ENCODE measurements at places on chromosomes 6 and 20.

GRCh38 chr6:33702345-33702977 lies 9.0 kb downstream of the UQCC2 start:
- no peaks in the 10 kb centered on the region for H3K27me3 ChIP-seq
- H3K27ac ChIP-seq, result peak overlapping the region; percentile 7
- H3K4me1 ChIP-seq, result peaks cover 36% of the 10 kb centered on the region
- DNase-seq, result peak; percentile 28

DNA sequence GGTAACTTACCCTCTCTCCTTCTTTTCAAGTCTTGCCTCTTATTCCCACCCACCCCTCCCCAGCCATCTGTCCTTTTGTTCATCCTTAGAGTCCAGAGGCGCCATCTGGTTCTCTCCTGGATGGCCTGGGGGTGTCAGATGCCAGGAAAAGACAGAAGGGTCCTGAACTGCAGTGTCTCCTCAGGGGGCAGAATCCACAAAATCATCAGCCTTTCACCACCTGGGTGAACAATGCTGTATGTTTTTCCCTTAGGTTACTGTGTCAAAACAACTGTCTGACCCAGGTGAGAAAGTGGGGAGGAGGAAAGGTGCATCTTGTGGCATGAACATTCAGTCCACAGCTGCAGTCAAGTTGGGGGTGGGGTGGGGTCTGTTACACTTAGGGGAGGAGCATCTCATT lies 47.9 kb upstream of the FYN start:
- H3K4me3 ChIP-seq, result no peak overlapping the region
- no peak overlapping the region for H3K27ac ChIP-seq
- H3K27me3 ChIP-seq, result no peaks in the 10 kb centered on the region
- no peak for DNase-seq
- no peaks in the 10 kb centered on the region for H3K36me3 ChIP-seq

GRCh38 chr20:59693587-59693986 lies 89.2 kb downstream of the PHACTR3 start:
- H3K36me3 ChIP-seq, result no peaks in the 10 kb centered on the region
- H3K4me1 ChIP-seq, result no peaks in the 10 kb centered on the region
- no peak overlapping the region for H3K4me3 ChIP-seq
- DNase-seq, result no peak
- peaks cover 24% of the 10 kb centered on the region for H3K27me3 ChIP-seq
- no peak overlapping the region for H3K27ac ChIP-seq

DNA sequence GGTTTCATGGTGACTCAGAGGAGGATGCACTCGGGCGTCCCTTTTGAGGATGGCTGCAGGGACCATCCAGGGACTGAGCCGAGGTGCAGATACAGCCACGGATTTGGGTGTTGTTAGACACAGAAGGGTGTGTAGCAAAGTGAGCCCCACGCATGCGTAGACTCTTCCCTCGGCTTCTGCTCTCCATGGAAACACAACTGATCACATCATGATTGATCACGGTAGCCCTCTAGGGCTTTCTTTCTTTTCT lies 606 bp upstream of the ULBP1 start:
- DNase-seq, result peak; percentile 62
- H3K27me3 ChIP-seq, result peaks cover 94% of the 10 kb centered on the region
- H3K4me1 ChIP-seq, result peaks cover 36% of the 10 kb centered on the region
- peak overlapping the region; percentile 85 for H3K4me3 ChIP-seq

DNA sequence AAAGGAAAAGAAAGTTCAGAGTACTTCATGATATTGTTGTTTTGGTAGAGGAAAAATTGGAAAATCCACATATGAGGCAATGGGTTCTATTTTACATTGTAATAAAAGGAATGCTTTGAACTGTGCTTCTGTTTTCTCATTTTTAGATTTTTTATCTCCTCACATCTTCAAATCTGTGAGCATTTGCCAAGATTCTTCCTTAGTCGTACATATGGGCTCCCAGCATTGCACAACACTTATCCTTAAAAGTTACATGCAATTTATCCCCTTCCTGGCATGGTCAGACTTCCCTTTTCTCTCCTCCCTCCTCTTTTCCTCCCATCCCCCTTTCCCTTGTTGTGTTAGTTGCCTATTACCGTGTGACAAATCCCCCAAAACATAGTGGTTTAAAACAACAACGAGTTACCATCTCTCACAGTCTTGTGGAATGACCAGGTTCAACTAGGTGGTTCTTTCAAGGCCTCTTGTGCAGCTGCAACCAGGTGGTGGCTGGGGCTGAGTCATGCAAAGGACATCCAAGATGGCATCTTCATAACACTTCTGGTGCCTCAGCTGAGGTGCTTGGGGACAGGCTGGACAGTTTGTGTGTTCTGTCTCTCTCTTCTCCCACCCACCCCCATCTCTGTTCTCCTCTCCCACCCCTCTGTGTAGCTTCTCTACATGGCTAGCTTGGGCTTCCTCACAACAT lies 68.7 kb downstream of the TXNDC5 start:
- H3K27me3 ChIP-seq, result no peaks in the 10 kb centered on the region
- no peak for DNase-seq
- H3K27ac ChIP-seq, result no peak overlapping the region
- H3K4me1 ChIP-seq, result no peaks in the 10 kb centered on the region
- no peaks in the 10 kb centered on the region for H3K36me3 ChIP-seq

DNA sequence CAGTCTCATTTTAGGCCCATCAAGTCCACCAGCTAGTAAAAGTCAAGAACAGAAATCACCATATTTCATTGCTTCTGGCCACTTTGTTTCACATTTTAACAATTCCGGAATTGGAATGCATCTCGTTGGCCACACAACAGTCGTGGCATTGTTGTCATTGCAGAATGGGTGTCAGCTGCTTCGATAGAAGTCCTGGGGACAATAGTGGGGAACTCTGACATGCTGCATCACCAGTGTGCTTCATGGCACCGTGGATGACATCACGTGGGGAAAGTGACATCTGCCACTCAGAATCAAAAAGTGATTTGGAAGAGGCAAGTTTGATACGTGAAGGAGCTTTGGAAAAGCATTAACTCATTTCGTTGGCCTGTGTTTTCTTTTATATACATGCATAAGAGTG lies 43.8 kb upstream of the XRN2 start:
- DNase-seq, result no peak
- no peaks in the 10 kb centered on the region for H3K4me1 ChIP-seq
- H3K27ac ChIP-seq, result no peak overlapping the region
- H3K27me3 ChIP-seq, result peaks cover 27% of the 10 kb centered on the region
- H3K4me3 ChIP-seq, result no peak overlapping the region

- peaks cover 7% of the 10 kb centered on the region for H3K4me1 ChIP-seq
- no peak for DNase-seq
- peaks cover 6% of the 10 kb centered on the region for H3K27me3 ChIP-seq
Measured at GRCh38 chr6:80528115-80528514, 421.6 kb downstream of the BCKDHB start.

GRCh38 chr20:22691369-22692118 lies 107.2 kb upstream of the FOXA2 start:
- DNase-seq, result peak; percentile 56
- no peak overlapping the region for H3K27ac ChIP-seq
- H3K36me3 ChIP-seq, result no peaks in the 10 kb centered on the region
- H3K4me1 ChIP-seq, result no peaks in the 10 kb centered on the region
- H3K4me3 ChIP-seq, result no peak overlapping the region

GRCh38 chr6:108074057-108074358 lies 533 bp downstream of the OSTM1 start:
- H3K27ac ChIP-seq, result peak overlapping the region; percentile 9
- H3K27me3 ChIP-seq, result no peaks in the 10 kb centered on the region
- no peak for DNase-seq
- H3K36me3 ChIP-seq, result no peaks in the 10 kb centered on the region
- H3K4me1 ChIP-seq, result peaks cover 33% of the 10 kb centered on the region

GRCh38 chr6:154751011-154751800 lies 18.0 kb downstream of the SCAF8 start:
- H3K4me3 ChIP-seq, result peak overlapping the region; percentile 37
- H3K27ac ChIP-seq, result peak overlapping the region; percentile 68
- peak; percentile 26 for DNase-seq
- peaks cover 49% of the 10 kb centered on the region for H3K4me1 ChIP-seq

- DNase-seq, result no peak
- peaks cover 10% of the 10 kb centered on the region for H3K36me3 ChIP-seq
- H3K27me3 ChIP-seq, result no peaks in the 10 kb centered on the region
- H3K4me1 ChIP-seq, result peaks cover 38% of the 10 kb centered on the region
- H3K4me3 ChIP-seq, result peak overlapping the region; percentile 1
Measured at GRCh38 chr20:58329711-58330110, 20.2 kb downstream of the RAB22A start.

DNA sequence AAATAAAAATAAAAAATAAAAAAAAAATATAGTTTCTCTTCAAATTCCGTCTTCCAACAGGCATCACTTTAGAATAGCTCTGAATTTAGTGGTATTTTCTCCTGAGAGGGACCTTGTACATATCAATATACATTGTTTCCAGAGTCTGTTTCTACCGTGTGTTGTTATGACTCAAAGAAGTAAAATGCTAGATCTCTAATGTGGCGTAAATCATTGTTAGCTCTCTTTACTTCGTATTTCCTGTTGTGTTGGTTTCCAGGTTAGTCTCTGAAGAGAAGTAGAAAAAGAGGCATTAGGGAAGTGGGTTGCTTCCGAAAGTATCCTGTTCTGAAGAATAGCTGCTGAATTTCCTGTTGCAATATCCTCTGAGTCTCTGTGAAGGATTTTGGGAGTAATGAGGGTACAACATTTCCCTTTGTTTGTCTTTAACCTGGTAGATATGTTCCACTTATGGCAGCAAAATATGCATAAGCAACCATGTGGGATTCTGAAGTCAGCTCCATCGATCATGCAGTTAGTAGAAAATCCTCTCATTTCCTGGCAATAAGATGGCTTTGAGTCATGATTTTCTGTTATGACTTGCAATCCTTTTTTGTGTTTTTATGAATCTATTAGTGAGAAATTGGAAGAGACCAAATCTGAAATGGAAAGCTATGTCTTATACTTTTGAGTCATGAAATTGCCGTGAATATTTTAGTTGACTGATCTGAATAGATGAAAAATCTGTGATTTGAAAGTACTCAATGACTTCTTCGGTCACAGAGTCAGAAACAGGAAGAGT lies 42.0 kb upstream of the MCHR2 start:
- H3K36me3 ChIP-seq, result no peaks in the 10 kb centered on the region
- DNase-seq, result no peak
- peaks cover 8% of the 10 kb centered on the region for H3K4me1 ChIP-seq
- peaks cover 7% of the 10 kb centered on the region for H3K27me3 ChIP-seq
- no peak overlapping the region for H3K4me3 ChIP-seq
- H3K27ac ChIP-seq, result no peak overlapping the region

- H3K27me3 ChIP-seq, result no peaks in the 10 kb centered on the region
- peaks cover 89% of the 10 kb centered on the region for H3K36me3 ChIP-seq
- DNase-seq, result peak; percentile 22
- H3K4me3 ChIP-seq, result peak overlapping the region; percentile 100
Measured at GRCh38 chr20:49280463-49281058, 2.7 kb upstream of the ZNFX1 start.

DNA sequence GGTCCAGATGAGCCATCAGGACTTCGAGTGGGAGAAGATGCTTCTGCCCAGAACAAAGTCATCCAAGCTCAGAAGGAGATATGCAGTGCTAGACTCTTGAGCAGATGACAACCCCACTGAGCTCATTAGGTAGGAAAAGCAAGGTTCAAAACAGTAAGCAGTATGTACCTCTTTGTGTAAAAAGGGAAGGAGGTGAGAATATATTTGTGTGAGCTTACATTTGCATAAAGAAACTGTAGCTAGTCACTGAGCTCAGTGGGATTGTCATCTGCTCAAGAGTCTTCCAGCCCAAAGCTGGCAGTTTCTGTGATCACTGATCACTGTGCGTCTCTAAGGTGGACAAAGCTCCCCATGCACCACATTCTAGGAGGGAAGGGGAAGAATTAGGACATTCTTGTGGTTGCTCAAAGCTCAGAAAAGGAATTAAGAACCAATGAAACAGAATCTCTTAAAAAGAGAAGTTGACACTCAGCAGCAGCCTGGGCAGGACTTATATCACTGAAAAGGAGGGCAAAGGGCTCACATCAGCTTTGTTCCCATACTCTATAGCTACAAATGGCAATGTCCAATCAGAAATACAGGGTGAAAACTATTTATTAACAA lies 90.0 kb upstream of the MAFB start:
- no peak overlapping the region for H3K4me3 ChIP-seq
- peaks cover 10% of the 10 kb centered on the region for H3K27me3 ChIP-seq
- H3K36me3 ChIP-seq, result no peaks in the 10 kb centered on the region
- no peak overlapping the region for H3K27ac ChIP-seq

GRCh38 chr20:51326201-51326819 lies 216.2 kb downstream of the NFATC2 start:
- H3K4me3 ChIP-seq, result no peak overlapping the region
- peaks cover 3% of the 10 kb centered on the region for H3K36me3 ChIP-seq
- no peaks in the 10 kb centered on the region for H3K4me1 ChIP-seq
- peak; percentile 40 for DNase-seq

DNA sequence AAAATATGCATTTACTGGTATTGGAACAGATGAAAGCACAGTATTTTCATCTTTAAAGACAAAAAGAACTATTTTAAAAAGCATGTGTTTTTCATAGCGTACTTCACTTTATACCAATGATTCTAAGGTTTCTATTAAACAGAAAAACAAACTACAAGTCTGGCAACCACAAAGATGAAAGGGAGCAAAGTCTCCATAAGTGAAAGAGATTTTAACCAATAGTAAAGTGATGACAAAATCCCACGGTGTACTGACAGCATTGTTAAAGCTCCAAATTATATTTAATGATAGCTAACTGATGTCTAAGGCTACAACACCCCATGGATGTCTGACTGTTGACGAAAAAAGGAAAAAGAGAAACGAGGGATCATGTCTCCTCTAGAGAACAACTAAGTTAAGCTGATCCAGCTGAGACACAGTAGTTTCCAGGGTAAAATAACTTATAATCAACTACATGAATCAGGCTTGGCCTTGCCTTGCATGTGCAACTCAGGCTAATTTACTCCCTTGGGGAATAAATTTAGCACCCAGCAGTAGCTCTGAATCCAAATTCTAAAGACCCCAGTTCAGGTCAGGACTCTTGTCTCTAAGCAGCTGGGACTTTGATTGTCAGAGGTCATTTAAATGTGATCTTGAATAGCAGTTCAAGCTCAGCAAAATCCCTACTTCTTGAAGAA lies 56.0 kb upstream of the TAB2 start:
- H3K36me3 ChIP-seq, result no peaks in the 10 kb centered on the region
- H3K4me3 ChIP-seq, result peak overlapping the region; percentile 72
- H3K27ac ChIP-seq, result peak overlapping the region; percentile 56
- DNase-seq, result no peak

- DNase-seq, result no peak
- H3K4me1 ChIP-seq, result peaks cover 18% of the 10 kb centered on the region
- no peak overlapping the region for H3K4me3 ChIP-seq
- H3K27ac ChIP-seq, result no peak overlapping the region
- no peaks in the 10 kb centered on the region for H3K36me3 ChIP-seq
Measured at GRCh38 chr6:145012039-145012662, 723.2 kb downstream of the EPM2A start.

- H3K4me3 ChIP-seq, result no peak overlapping the region
- no peaks in the 10 kb centered on the region for H3K27me3 ChIP-seq
- no peak for DNase-seq
Measured at GRCh38 chr20:15546525-15547023, 1026.7 kb downstream of the KIF16B start.

Data from activated T-cell treated with anti-CD3 and anti-CD28 coated beads, Interleukin-2, amount 50 U/mL, for 72 hours (primary cell).